ENCODE measurements at places on chromosomes 1 and 21. TPM values are rescaled to one million over a fixed set of nuclear protein-coding genes. Genes with fewer than 3 reads are reported as not detected.

Gene KCNH1
- not detected for total RNA-seq

DNA sequence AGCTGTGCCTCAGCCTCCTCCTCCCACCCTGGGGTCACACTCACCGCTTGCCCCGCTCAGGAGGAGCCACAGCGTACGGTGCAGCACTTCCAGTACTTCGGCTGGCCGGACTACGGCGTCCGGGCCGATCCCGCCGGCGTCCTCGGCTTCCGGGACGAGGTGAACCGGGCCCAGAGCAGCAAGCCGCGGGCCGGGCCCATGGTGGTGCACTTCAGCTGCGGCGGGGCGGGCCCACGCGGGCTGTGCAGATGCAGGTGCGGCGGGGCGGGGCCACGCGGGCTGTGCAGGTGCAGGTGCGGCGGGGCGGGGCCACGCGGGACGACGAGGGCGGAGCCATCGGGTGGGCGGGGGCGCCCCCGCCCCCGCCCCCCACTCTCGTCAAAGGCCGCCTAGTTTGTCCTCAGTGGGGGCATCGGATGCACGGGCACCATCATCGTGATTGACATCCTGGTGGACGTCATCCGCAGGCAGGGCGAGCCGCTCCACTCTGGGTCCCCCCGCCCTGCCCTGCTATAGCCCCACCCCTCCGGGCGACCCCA lies 5.5 kb downstream of the RNF223 start:
- no peak for DNase-seq

DNA sequence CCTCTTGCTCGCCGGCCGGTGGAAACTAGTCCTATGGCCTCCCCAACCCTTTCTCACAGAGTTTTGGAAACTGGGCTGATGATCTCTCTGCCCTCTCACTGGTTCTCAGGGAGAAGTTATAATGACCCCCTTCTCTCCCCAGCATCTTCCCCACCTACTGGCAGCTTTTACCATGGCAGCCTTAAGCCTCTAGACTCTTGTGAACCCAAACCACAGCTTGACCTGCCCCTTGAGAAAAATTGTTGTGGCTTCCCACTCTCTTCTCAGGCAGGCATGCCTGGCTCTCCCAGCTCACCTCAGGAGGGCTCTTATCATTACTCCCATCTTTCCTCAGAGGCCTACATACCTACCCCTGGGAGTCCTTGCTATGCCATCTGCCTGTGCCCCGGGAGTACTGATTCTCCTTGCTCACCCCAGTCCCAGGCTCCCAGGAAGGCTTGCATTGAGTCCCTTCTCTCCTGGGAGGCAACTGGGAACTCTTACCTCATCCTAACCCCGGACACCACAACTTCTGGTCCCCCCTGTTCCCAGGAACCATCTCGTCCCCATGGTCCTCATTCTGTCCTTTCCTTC lies 1.6 kb downstream of the NSUN4 start:
- no peak for DNase-seq

- no peak for DNase-seq
Observed at GRCh38 chr1:7651203-7651602, 119.9 kb upstream of the VAMP3 start.

- no peak for DNase-seq
Observed at GRCh38 chr21:42164818-42165217, 54.1 kb upstream of the ABCG1 start.

- peak; percentile 78 for DNase-seq
Observed at GRCh38 chr1:41454406-41454805, 30.1 kb downstream of the EDN2 start.

- no peak for DNase-seq
Observed at GRCh38 chr1:187045371-187045770, 216.6 kb downstream of the PLA2G4A start.

Data from MG63 (cell line).